GM19239 (cell line): ENCODE measurements at places on chromosomes 1 and 21.

DNA sequence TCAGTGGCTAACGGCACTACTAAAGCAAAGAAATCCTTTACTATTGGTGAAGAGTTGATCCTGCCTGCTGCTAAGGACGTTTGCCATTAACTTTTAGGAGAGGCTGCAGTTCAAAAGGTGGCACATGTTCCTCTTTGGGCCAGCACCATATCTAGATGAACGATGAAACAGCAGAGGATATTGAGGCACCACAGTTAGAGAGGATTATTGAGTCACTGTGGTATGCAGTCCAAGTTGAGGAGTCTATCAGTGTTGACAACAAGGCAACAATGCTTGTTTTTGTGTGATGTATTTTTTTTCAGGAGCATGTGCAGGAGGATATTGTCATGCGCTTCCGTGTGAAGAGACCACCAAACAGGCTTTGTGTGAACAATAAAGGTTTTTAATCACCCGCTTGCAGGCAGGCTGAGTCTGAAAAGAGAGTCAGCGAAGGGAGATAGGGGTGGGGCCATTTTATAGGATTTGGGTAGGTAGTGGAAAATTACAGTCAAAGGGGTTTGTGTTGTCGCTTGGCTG lies 80.9 kb downstream of the UCHL5 start:
- DNase-seq = no peak

DNA sequence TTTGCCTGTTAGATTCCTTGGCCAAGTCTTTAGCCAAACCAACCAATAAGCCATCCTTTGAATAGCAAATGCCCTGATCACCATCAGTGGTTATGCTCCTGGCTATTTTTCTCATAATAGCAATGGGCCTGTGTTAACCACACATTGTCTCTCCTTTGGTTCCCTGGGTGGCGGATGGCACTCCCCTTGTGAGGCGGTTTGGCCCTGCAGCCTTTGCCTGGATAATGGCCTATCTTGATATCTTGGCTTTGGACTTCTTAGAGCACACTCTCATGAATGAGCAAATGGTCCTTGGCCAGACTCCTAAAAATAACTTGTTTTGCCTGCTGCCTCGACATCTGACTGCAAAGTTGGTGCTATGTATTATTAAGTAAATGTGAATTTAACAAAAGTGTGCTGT lies 22.4 kb upstream of the ZBTB18 start:
- DNase-seq = no peak

- no peak for DNase-seq
Observed at GRCh38 chr1:64039390-64039926, 164.0 kb upstream of the UBE2U start.

DNA sequence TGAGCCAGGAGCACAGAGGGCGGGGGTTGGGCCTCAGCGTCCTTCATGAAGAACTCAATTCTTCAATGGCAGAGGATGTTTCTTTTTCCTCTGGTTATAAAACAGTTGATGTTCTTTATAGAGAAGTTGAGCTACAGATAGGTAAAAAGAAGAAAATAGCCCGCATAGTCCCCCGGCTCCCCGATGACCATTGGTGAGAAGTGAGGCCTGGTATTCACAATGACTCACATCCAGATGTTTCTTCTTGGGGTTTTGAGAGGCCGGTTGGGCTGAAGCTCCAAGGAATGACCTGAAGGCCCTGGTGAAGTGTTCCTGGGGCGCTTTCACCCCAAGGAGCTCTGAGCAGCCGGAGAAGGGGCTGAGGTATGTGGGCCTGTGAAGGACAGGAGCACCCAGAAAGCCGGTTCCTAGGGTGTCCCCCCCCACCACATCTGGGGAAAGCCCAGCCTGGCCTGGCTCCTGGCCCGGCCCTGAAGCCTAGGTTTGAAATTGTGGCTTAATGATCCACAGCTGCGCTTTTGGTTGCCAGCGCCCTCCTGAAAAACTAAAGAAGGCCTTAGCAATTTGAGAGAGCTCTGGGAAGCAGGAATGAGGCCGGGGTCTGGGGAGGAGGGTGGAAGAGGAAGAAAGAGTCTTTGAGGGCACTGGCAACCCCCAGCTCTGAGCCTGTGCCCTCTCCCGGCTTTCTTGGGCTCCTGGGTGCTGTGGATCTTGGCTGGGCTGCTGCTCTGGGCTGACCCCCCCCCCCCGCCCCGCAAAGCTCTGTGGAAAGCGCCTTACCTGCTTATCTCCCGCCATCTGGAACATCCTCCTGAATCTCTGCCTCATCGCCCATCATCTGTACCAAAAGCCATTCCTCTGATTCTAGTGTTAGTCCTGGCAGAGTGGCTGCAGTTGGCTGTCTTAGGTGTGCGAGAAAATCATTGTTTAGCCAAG lies 444.7 kb downstream of the CAMTA1 start:
- DNase-seq = no peak

DNA sequence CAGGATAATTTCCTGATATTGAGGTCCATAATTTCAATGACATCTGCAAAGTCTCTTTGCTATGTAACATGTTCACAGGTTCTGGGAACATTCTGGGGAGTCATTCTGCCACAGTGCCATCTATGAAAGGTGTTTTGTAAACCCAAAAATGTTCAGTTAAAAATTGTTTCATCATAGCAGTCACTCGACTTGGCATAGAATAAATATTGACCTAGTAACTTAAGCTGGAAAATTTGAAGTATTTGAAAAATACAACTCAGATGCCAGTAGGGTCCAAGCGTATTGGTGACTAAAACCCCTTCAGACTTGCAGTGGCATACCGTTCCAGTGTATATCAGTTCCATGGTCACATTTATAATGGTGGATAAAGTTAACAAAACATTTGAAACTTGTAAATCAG lies 6.8 kb downstream of the DESI2 start:
- DNase-seq = no peak

GRCh38 chr1:116915086-116915661 lies 5.5 kb downstream of the PTGFRN start:
- no peak for DNase-seq

DNA sequence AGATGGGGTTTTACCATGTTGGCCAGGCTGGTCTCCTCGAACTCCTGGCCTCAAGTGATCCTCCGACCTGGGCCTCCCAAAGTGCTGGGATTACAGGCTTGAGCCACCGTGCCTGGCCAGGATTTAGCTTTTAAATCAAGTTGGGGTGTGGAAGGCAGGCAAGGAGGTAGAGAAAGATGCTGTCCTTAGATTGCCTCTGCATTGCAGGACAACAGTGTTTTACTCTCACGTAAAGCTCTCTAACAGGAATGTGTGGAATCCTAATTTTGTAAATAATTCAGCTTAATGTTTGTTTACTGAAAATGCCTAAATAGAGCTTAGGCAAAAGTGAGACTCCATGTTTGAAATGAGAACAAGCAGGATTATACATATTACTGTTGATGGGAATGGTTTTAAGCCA lies 29.5 kb upstream of the TGFB2 start:
- no peak for DNase-seq

- no peak for DNase-seq
Observed at GRCh38 chr1:82420584-82420983, 619.9 kb downstream of the ADGRL2 start.

DNA sequence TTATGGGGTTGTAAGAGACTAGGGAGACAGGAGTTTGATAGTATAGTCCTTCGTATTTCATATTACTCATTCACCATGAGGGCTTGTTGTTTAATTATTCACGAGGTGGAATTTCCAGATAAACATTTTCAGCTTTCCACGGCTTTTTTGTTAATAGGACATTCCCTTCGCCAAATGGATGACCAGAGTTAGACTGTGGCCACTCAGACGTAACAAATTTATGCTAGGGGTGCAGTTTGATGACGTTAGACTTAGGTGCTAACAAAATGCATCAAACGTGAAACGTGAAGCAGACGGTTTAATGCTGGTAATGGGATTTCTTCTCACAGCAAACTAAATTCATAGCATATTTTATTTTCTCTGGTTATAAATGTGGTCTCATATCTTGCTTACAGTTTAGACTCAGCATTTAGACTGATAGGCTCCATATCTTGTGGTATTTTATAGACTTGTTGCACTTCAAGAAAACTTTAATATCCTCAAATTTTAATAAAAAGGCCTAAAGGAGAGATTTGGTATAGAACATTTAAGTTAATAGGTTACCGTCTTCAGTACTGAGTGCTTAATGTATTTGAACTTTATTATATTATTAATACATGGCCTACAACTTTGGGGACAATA lies 2.3 kb downstream of the DHX9 start:
- DNase-seq = peak; percentile 17

DNA sequence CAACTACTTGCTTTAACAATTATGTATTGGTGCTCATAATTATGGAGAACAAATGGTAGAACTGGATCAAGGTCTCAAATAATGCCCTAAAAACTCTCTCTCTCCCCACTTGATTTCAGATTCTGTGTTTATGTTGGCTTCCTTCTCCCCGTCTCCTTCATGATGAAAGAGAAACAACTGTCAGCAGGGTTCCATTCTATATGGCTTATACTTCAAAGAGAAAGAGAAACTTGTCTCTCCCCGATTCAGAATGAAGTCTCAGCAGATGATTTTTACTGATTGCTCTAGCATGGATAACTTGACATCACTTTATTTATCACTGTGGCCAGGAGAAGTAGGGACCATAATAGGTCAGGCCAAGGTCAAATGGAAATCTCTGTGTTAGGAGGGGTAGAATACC lies 575.6 kb downstream of the AGBL4 start:
- no peak for DNase-seq

DNA sequence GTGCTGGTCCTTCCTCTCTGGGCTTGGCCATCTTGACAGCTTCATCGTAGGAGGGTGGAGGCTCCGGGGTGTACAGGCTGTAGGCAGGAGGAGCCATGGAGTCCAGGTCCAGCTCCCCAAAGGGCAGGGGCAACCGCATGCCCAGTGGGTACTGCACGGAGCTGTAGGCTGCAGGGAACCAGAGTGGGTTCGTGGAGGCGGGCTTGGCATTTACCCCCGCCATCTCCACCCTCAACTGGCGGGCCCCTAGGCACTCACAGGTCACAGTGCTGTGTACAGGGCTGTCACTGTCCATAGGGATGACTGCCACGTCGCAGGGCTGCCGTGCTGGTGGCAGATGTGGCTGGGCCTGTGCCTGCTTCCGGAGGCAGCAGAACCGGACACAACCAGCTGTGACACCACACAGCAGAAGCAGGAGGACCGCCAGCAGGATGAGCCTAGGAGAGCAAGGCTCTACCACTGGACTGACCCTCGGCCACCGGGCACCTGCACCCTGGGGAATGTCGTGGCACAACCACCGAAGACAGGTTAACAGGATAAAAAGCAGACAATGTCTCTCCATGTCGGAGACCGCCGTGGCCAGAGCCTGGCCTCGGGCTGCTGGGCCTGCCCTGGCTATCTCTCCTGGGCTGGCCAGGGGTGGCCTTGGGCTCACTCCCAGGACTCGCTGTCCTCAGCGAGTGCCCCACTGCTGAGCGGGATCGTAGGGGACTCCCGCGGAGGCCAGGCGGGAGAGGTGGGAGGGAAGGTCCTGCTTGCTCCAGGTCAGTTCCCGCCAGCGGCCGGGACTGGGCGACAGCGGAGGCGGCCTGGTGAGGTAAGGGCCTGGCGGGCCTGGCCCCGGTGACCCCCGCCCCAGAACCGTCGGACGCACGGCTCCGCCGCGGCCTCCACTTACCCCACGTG lies 831 bp downstream of the TMEM52 start:
- DNase-seq = no peak

DNA sequence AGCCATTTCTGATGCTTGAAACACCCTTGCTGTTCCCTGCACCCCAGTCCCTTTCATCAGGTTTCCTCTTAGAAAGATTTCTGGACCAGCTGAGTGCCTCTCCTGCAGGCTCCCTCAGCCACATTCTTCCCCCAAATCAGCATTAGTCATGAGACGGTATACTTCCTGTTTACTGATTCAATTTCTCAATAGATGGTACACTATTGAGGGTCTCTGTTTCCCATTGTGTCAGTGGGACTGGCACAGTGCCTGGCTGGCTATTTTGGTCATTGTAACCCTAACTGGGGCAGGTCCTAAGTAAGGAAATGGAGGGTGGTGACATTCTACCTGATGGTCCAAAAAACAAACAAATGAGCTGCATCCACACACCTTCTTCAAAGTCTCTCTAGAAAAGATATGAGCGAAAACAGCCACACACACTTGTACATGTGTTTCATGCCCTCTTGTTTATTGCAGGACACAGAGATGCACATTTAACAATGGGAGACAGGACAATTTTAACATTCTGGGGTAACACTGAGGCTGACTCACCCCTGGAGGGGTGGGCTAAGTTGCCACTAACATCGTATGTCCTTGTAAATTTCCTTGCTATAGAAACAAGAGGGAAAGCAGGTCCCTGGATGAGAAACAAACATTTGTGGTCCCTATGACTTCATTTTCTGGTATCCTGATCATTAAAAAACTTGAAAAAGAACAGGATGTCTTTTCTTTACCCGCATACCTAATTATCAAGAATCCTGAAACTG lies 77.5 kb downstream of the RRAGC start:
- no peak for DNase-seq

- DNase-seq = no peak
Observed at GRCh38 chr1:164651351-164651951, 92.5 kb downstream of the PBX1 start.

- no peak for DNase-seq
Observed at GRCh38 chr1:45236136-45236535, 29.7 kb upstream of the ZSWIM5 start.

DNA sequence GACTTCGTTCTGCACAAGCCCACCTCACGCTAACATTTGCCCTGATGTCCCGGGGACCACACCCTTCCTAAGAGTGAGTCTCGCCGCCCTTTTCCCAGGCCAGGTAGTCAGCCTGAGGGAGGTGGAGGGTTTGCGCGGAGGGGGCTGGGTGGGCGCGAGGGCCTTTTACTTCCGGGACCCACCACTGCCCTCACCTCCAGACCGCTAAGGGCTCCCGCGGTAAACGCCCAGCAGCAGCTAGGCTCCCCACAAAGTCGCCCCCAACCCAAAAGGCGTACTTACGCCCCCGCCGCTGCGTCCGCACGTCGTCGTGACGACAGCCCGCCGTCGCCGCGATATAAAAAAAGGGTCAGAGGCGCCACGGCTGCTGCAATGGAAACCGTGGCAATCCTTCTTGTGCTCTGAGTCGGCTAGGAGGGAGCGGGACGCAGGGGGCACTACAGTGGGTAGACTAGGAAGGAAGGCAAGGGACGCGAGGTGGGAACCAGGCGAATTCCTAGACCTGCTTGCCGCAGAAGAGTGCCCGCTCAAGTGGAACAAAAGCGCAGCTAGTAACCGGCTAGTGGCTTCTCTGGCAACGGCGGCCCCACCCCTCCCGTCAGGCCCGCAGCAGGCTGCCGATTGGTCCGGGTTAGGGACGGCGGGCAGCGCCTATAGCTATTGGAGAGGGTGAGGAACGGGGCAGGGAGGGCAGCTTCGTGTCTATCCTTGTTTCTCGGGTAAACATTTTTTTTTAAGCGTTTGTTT lies at the start of gene ODF2L:
Gene ODF2L (minus strand): TSS at position 573 of the 747 bp plus-strand sequence. CDS start 9,296 bp downstream, outside the sequence.
- DNase-seq = peak; percentile 64
